ENCODE measurements at places on chromosomes 1 and 21. TPM values are rescaled to one million over a fixed set of nuclear protein-coding genes. Genes with fewer than 3 reads are reported as not detected.

DNA sequence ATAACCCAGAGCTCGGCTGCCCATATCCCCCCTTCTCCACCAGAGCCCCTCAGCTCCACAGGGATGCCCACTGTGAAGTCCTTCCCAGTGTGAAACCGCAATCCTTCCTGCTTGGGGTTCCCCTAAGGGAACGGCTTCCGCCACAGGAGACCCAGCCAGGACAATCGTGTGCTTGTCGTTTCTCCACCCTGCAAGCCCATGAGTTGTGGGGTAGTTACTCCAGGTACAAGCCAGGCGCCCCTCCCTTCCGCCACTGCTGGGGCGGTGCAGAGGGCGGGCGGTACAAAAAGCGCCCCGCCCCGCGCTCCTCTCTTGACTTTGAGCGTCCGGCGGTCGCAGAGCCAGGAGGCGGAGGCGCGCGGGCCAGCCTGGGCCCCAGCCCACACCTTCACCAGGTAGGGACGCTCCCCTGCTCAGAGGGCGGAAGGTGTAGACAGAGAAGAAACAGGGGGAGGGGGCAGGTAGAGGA is at the start of gene TINAGL1:
Gene TINAGL1, plus strand, starts transcription at position 315 of the 469 bp plus-strand sequence. CDS start 634 bp downstream, outside the sequence.
- DNase-seq: peak; percentile 92
- H3K4me1 ChIP-seq: peaks cover 3% of the 10 kb centered on the region
- no peaks in the 10 kb centered on the region for H3K27me3 ChIP-seq

GRCh38 chr21:32574946-32575925 is 10.1 kb downstream of the TCP10L start:
- H3K4me1 ChIP-seq: no peaks in the 10 kb centered on the region
- peak; percentile 50 for DNase-seq
- peaks cover 12% of the 10 kb centered on the region for H3K27me3 ChIP-seq
- H3K36me3 ChIP-seq: no peaks in the 10 kb centered on the region
- H3K27ac ChIP-seq: no peak overlapping the region
- no peak overlapping the region for H3K4me3 ChIP-seq

The FCGR1A gene
- not detected for total RNA-seq

The CHRM3 gene
- 5.5 TPM for total RNA-seq

The PGLYRP4 gene
- total RNA-seq: not detected

Measured in endodermal cell (in vitro differentiated cells).